ENCODE measurements at places on chromosomes 2 and 18.
A peak's percentile ranks its signal among the peaks of the same experiment; 100 is the strongest.

- DNase-seq = no peak
These were observed 716.7 kb upstream of the GCFC2 start for GRCh38 chr2:76427452-76427851.

DNA sequence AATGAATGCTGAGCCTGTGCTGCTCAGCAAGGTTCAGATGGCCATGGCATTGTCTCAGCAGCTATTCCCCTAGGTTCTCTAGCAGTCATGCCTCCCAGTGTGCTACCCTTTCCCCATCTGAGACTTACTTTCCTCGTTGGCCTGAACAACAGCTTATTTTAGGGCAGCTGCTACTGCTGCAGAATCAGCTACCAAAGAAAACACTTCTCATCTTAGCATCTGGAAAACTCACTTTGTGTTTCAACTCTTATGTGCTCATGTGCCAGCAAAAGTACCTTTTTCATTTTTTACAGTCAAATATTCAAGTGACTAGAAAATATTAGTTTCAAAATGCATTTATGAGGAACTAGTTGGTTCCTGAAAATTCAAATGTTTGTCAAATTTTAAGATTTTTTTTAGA lies 60.4 kb upstream of the ZNF397 start:
- DNase-seq = no peak

GRCh38 chr2:186748354-186748753 lies 54.5 kb downstream of the FAM171B start:
- no peak for DNase-seq

DNA sequence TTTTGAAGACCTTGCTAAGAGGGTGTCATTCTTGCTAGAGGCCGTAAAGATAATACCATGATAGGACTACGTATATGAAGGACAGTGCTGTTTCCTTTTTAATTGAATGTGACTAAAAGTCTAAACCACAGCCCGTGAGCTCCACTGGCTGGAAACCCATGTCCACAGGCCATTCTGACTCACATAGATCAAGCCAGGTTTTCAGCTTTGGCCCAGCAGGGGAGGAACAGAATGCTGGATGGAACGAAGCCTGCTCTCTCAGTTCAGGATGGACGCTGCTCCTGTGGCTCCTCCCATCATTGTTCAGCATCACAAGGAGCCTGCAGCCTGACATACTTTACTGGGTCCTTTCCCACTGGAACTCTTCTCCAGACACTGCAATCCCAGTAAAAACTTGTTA lies 47.6 kb downstream of the ALPK2 start:
- DNase-seq = peak; percentile 57

GRCh38 chr2:169662744-169663143 lies 31.5 kb downstream of the CFAP210 start:
- no peak for DNase-seq

GRCh38 chr18:79581911-79582310 lies 97.7 kb upstream of the CTDP1 start:
- DNase-seq = no peak

- no peak for DNase-seq
These were observed 881.0 kb upstream of the CHAC2 start for GRCh38 chr2:52886556-52886955.

DNA sequence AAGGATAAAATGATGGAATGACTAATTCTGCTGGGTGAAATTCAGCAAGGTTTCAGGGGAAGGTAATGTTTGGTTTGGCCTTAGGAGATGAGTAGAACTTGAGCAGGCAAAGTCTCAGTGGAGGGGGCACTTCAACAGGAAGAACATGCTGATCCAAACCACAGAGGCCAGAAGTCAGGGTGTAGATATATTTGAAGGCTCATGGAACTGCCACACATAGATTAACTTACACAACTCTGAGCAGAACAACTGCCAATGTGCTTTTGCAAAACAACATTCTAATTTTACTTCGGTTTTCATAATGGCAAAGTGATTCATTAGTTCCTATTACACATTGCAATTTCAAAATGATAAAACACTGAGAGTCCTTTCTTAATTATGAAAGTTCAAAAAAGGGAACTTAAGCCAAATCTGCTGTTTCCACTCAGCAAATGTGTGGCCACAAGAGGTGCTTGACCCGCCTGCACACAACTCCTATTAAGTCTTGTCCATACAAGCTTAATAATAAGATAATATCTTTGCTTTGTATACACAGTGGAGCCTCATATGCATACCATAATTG lies 284.8 kb downstream of the MREG start:
- no peak for DNase-seq

GRCh38 chr18:23573626-23574431 lies 12.5 kb downstream of the NPC1 start:
- no peak for DNase-seq

DNA sequence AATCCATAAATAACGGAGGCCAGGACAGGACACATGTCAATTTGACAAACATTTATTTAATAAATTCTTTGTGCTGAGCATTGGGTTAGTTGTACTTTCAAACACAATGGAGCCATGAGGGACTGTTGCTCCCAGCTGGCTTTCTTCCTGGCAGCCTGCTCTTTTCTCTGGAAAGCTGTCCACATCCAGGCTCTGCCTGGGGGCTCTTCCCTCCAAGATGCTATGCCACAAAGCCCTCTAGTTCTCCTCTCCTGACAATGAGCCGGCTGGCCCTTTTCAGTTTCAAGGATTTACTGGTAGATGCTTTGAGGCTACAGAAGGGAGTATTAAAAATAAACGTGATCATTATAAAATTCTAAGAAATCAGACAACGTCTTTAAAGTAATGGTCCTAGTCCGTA lies 44.1 kb upstream of the SLC14A2 start:
- DNase-seq = no peak

DNA sequence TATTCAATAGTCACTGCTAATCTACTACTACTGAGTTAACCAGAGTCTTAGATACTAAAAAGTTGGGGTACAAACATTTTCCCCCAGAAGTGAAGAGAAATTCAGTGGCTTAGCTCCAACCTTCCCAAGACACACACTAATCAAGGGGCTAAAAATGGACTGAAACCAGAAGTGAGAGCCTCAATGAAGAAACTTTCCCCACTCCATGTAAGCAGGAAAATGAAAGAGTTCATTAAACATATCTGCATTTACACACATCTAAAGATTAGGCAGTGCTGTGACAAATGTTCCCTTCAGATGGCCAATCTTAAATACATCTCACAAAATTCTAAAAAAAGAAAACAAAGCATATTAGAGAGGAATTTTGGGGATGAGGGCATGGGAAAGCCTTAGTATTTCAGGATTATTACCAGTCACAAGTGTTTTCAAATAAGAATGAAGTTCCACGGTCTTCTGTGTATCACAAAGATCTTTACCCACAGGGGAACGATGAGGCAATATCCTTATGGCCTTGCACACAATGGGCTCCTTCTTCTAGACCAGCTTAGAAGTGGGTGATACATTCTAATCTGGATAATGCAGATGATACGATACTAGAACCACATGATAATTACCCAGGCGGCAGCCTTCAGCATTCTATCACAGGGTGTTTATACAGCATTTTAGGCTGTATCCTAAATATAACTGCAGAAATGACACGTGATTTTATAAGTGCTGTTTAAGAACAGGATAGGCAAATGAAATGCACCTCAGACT lies 17.1 kb downstream of the ANKRD44 start:
- no peak for DNase-seq

DNA sequence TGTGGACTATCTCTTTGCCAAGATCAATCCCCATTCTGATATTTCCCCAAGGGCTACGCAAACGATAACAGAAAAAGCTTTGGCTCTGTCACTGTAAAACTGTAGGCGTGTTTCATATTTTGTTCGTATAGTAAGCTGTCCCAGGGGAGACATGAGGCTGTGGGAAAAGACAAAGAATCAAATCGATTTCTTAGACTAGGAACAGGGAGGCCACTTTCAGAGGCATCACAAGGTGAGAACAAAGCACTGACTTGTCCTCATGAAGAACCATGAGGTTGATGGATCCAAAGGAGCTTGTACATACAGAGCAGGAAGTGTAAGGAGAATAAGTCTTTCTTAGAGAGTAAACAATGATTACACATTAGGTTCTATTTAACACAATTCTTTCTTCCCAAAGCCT lies 255.7 kb downstream of the HNMT start:
- no peak for DNase-seq

GRCh38 chr2:126661702-126662500 lies 5.9 kb downstream of the GYPC start:
- DNase-seq = no peak

DNA sequence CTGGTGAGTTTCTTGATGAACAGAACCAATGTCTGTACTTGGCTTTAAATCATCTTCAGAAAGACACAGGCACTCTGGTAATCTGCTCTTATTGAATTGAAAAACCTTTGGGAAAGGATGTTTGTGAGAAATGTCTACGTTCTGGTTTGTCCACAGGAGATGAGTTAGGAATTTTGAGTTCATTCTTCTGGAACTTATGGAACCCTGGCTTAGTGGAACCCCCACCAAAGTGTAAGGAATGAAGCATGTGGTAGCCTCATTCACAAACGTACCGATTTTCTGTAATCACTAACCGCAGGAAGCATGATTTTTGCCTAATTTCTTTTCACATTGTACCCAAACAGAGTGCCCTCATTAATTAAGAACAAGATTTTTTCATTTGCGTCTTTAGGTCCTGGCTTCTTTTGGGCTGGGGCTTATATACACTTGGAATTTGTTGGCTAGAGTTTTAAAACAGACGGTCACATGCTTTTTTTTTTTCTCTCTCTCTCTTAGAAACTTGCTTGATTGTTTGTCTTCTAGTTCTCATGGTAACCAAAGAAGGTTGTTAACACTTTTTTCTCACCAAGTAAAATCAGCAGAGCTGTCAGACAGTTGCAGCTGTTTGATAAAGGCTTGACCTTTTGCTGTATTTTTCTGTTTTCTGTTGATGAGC lies 314.1 kb upstream of the THUMPD2 start:
- DNase-seq = no peak

DNA sequence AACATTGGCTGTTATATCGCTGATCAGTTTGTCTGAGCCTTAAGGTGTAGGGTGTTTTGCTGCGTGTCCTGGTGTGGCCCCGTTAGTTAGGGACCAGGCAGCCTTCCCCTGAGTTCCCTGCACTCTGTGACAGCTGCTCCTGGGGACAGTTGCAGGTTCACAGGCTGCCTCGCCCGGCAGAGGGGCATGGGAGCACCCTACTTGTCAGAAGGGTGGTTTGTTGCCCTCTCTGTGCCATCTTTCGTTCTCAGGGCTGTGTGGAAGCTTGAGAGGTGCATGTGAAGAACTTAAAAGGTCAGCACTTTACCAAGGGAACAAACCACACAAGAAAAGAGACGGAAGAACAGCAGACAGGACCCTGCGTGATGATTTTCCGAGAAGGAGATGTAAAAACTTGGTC lies 159.6 kb downstream of the LDLRAD4 start:
- no peak for DNase-seq

GRCh38 chr2:158414538-158414937 lies 42.0 kb downstream of the CCDC148 start:
- DNase-seq = no peak

DNA sequence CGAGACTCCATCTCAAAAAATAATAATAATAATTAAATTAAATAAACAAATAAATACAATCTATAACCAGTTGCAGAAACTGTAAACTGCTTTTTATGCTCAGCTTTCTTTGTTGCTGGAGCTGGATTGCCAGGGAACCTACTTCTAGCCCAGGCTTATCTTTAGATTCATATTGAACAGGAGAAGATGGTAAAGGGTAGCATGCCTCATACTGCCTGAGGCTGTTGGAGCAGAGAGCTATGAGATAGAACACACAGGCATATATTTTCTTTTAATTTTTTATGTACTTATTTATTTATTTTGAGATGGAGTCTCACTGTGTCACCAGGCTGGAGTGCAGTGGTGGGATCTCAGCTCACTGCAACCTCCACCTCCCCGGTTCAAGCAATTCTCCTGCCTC lies 28.7 kb upstream of the EML4 start:
- no peak for DNase-seq

DNA sequence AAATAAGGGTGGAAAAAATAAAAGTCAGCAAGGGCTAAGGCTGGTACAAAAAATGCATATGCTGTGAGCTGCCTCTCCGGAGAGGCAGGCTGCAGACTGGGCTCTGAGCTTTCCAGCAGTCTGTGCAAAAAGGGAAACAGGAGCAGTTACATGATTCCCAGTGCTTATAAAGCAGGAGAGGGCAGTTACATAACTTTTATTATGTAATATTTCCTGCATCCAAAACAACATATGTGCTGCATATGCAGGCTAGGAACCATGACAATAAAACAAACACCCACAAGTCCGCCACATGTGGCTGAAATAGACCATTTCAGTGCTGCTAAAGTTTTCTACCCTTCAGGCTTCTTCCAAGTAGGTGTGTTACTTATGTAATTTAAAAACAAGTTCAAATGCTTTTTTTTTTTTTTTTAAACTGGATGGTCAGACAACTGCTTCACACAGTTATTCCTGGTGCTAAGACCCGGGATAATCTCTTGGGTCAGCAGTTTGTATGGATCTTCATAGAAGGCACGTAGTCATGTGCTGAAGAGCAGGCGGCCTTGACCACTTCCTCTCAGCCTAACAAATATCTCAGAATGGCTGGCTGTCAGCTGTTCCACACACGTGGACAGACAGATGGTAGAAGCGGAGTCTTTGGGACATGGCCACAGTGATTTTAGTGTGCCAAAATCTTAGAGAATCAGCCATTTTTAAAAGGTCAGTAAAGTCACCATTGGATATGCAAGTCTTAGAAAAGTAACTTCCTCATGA lies 43.5 kb downstream of the ARMC9 start:
- no peak for DNase-seq
